Stimulated activated naive CD8-positive, alpha-beta T cell treated with anti-CD3 and anti-CD28 coated beads, Interleukin-15, Interleukin-2, amounts not matched to agents 100 U/mL and 50 U/mL, for 24 hours (primary cell): ENCODE measurements at places on chromosomes 12 and 14.

- no peak for DNase-seq
Measured at GRCh38 chr14:55458800-55459515, 18.5 kb upstream of the TBPL2 start.

- DNase-seq, result no peak
Measured at GRCh38 chr14:73239393-73240241, 2.3 kb downstream of the PAPLN start.

GRCh38 chr14:60662982-60663381 is 13.7 kb upstream of the SIX1 start:
- DNase-seq, result no peak

GRCh38 chr14:47746986-47747385 is 71.6 kb upstream of the MDGA2 start:
- no peak for DNase-seq

DNA sequence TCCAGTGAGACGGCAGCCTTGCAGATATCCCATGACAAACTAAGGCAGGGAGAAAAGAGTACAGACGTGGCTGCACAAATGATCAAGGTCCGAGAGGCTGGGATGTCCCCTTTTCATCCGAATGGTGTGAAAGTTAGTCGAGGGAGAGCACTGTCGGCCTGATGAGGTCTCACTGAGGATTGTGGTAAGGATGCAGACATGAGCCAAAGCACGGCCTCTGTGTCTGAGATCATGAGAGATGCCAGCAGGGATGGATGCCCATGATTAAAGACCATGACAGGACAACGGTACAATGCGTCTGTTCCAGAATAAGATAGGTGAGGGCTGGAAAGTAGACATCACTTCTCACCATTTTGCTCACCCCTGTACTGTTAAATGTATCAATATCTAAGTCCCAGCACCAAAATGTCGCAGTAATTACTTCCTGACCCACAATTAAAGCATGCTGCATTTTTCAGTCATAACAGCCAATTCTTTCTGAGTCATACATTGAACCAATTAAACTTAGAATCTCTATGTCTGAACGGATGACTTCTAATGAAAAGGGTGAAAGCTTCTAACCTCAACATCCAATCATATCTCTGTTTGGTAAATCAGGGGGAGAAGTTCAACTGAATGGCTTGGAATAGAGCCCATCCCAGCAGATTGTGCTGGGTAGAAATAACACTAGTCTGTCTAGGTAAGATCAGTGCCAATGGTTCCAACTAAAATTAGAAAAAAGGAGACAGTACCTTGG is 249.6 kb upstream of the SOX5 start:
- DNase-seq, result no peak

- DNase-seq, result no peak
Measured at GRCh38 chr12:12821975-12822374, 8.8 kb downstream of the DDX47 start.

DNA sequence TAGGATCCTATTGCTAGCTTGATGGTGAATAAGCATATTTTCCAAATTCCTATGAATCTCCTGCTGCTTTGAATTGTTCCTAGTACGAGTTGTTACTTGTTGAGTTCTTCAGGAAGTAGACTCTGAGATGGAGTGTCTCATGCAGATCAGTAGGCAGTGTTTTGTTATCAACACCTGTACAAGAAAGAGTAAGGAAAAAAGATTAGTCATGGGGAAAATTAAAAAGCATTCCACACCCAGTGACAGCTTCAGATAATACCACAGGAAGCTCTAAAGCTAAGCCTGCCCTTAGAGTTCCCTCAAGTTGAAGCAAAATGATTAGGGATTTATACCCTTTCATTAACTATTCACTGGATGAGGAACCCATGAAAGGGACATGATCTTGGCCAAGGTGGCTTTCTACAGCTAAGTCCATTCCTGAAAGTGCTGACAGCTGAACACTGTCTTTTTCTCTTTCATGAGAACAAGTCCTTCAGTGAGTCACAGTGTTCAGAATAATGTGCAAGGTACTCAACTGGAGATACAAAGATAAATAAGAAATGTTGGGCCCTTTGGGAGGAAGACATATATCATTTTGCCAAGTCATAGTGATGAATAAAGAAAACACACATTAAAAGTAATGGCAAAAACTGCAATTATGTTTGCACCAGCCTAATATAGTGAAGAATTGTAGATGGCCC is 49.1 kb downstream of the CCER1 start:
- no peak for DNase-seq

DNA sequence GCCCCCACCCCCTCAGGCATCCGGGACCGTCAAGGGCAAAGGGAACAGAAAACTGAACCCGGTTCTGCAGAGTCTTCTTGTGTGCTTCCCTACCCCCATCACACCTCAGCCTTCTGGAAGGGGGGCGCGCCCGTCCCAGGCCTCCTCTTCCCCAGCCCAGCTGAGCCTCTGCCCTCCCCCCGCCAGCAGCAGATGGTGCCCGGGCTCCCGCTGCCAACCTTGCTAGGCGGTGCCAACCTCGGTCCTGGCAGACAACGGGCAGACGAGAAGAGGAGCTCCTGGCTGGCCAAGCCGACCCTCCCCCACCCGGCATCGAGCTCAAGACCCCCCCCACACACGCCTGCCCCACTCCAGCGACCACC is 8.7 kb downstream of the STAC3 start:
- peak; percentile 15 for DNase-seq

DNA sequence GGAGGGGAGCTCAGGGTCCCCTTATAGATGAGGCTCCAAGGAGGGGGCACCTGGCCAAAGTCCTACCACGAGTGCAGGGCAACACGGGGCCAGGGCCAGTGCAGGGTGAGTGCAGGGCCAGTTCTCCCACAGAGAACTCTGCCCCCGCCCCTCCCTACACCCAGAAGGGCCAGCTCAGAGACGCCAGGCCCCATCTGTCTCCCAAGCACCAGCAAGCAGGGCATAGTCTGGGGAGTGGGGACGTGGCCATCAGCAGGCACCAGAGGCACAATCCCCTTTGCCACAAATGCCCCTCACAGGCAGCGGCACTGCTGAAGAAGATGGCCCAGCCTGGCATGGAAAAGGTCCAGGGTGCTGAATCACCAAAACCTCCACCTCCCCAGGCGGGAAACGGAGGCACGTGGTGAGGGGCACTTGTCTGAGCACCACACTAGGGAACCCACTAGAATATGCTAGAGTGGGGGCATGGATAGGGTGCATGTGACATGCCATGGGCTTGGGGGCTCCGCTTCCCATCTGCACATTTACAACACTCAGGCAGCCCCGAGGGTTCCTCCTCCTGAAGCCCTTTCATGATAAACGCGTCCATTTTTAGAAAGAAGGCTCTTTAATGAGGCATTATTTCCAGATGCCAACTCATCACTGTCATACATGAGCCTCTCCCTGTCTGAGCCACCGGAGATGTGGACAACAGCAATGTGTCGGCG is 17.8 kb downstream of the CCDC85C start:
- DNase-seq, result no peak

GRCh38 chr14:103867020-103867419 is 19.6 kb upstream of the PPP1R13B start:
- DNase-seq, result no peak

GRCh38 chr12:120801146-120801545 is 75.5 kb downstream of the ACADS start:
- DNase-seq, result no peak

DNA sequence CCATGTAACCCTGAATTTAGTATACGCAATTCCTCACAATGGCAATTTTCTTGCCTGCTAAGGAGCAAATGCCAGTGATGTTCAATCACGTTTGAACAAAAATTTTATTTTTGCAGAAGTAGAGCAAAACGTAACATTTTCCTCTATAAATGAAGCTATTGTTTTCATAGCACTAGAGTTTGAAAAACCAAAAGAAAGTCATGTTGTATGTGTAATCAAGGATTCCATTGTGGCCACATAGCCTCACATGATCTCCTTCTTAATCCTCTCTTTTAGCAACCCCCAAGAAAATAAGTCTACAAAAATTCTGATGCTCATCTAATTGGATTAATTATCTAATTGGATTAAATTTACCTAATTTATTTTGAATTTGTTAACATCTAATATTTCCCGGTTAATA is 1217.4 kb upstream of the FLRT2 start:
- DNase-seq, result no peak
